Cerebellar nuclear complex (tissue), 1 donor: ENCODE measurements at places on chromosomes 6 and 20.

GRCh38 chr6:29694637-29695036 lies 13.7 kb upstream of the ZFP57 start:
- no peak for DNase-seq

GRCh38 chr6:148967541-148967956 lies 220.7 kb downstream of the UST start:
- no peak for DNase-seq

DNA sequence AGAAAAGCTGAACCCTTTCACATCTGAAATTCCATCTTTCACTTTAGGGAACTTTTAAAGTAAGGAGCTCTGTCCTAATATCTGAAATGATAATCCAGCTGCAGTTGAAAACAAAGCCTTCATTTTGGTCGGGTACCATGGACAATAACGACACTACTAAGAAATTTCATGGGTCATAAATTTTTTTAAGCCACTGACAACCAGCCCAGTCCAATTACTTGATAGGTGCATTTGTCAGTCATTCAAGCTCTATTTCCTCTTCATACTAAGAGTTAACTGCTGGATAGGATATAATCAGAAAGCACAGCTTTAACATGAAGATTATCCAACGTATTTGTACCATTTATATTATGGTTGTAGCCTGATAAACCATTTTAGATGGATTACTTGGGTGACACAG lies 52.5 kb downstream of the MMUT start:
- no peak for DNase-seq

DNA sequence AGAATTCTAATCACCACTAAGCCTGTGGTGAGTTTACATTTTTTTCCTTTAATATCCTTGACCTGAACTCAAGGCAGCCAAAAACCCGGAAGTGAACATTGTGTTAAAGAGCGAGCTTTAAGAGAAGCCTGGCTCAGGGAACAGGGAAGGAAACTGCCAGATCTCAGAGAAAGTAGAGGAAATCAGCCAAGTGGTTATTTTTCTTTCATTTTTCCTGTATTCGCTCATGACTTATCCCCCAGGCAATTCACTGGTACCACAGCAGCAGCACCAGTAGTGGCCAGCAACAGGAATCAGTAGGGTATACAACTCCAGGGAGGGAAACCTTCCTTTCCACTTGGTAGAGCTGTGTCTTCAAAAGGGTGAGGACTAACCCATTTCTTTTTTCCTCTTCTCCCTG lies 89.6 kb upstream of the HMGCLL1 start:
- DNase-seq = no peak

GRCh38 chr6:104170401-104170800 lies 689.3 kb downstream of the HACE1 start:
- DNase-seq = no peak

GRCh38 chr6:129136751-129137150 lies 253.8 kb downstream of the LAMA2 start:
- DNase-seq = no peak

GRCh38 chr20:14446446-14446845 lies 109.0 kb upstream of the FLRT3 start:
- no peak for DNase-seq

- no peak for DNase-seq
Observed at GRCh38 chr6:118663993-118664985, 12.9 kb upstream of the CEP85L start.
